CD4-positive, alpha-beta T cell treated with Interleukin-17A for 1 hour (primary cell): ENCODE measurements at places on chromosomes 7 and 10.

GRCh38 chr10:78959924-78960285, 108.9 kb upstream of the ZMIZ1 start:
- no peak for DNase-seq

DNA sequence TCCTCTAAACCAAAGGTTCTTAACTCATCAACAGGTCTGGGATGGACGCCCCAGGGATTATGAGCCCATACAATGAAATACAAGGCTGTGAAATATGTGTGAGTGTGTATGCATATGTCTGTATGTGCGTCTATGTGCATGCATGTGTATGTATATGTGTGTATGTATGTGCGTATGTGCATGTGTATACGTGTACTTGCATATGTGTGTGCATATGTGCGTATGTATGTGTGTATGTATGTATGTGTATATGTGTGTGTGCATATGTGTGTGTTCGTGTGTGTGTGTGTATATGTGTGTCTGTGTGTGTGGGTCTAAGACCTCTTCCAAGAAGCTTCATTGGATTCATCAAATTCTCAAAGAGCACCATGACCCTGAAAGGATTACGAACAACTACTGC, 112.3 kb downstream of the SFMBT2 start:
- no peak for DNase-seq

GRCh38 chr10:114551636-114551972, 106.5 kb downstream of the ABLIM1 start:
- DNase-seq, result no peak

DNA sequence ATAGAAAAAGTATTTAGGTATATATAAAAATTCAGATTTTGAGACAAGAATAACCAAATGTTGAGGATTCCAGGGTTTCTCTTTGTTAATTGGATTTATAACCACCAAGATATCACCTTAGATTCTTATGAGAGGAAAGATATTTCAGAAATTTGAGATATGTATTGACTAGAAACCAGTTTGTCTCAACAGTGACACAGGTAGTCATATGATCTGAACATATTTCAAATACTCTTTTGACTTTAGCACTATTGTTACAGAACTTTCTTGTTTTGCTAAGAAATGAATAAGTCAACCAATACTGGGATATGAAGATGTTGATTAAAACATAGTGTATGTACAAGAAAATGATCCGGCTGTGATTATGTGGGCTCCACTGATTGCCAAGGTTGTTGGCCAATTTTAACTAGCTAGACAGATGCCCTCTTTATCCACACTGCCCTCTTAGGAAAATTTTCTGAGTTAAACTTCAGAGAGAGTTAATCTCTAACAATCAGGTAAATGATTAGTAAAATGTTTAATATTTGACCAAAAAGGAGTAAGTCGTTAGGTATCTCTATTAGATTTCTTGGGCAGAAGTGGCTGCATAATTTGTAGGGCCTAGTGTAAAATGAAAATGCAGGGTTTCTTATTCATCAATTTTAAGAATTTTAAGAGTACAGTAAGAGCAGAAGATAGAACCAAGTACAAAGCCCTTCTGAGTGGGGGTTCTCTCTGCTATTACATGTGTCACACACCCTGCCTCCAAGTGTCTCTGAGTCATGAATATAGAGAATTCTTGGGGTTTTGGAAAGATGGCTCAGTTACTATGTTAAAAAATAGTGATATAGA, 376.0 kb downstream of the TFEC start:
- no peak for DNase-seq

- no peak for DNase-seq
Observed at GRCh38 chr7:142240546-142240945, 17.3 kb downstream of the PRSS58 start.

GRCh38 chr10:95413588-95413987, 122.8 kb upstream of the PDLIM1 start:
- no peak for DNase-seq

GRCh38 chr10:3564346-3565002, 220.5 kb downstream of the KLF6 start:
- no peak for DNase-seq

DNA sequence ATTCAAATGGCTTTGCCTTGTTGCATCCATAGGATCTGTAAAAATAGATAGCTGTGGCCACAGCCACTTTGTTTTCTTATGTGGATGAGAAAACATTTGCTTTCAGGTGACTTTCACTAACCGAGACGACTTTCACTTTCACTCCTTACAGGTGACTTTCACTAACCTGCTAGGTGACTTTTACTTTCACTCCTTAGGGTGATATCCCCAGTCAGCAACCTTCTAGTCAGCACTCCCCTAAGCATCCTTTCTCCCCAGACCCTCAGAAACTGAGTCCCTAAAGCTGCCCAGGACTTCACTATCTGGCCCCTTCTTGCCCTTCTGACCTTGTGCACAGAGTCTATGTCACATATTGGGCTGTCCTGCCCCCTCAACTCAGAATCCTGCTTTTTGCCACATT, 177.5 kb downstream of the RELN start:
- peak; percentile 41 for DNase-seq

- DNase-seq, result no peak
Observed at GRCh38 chr7:157189405-157189804, 50.7 kb downstream of the UBE3C start.

DNA sequence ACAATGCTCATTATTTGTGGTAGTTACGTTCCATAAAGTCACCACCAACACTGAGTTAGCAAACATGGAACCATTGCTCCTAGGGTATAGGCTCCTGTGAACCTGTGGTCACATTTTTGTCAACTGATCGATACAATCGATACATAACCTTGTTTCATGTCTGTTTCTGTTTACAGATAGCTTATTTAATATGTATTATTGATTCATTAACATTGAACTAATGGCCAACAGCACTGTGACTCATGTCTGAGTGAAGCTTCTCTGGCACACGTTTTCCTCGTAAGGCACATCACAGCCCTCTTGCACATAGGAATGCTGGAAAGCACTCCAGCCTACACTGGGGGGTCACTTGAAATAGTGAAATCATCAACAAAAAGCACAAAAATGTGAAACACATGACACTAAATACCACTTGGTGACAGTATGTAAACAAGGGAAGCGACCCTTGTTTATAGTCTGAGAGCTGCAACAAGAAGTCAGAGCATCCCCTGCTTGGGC, 27.0 kb downstream of the GHRHR start:
- no peak for DNase-seq

DNA sequence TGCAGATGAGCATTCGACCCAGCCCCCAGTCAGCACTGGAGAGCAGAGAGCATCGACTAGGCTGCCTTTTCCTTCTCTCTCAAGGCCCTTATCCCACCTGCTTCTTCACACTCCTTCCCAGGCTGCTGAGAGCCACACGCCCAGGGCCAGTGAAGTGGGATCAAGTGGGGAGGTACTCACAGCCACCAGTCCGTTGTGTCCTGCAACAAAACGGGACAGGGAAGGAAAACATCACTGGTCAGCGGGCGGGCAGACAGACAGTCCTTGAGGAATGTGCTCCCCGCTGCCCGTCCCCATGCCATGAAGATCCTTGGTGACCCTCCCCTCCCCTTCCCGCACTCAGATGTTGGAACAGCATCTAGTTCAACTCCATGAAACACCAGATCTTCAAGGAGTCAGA, 4.2 kb downstream of the PYROXD2 start:
- DNase-seq, result no peak

GRCh38 chr10:36721871-36722270, 403.5 kb upstream of the ANKRD30A start:
- no peak for DNase-seq

- DNase-seq, result no peak
Observed at GRCh38 chr10:103649654-103650423, 156.3 kb downstream of the NEURL1 start.

GRCh38 chr7:111517549-111517951, 44.7 kb downstream of the IMMP2L start:
- DNase-seq, result no peak

DNA sequence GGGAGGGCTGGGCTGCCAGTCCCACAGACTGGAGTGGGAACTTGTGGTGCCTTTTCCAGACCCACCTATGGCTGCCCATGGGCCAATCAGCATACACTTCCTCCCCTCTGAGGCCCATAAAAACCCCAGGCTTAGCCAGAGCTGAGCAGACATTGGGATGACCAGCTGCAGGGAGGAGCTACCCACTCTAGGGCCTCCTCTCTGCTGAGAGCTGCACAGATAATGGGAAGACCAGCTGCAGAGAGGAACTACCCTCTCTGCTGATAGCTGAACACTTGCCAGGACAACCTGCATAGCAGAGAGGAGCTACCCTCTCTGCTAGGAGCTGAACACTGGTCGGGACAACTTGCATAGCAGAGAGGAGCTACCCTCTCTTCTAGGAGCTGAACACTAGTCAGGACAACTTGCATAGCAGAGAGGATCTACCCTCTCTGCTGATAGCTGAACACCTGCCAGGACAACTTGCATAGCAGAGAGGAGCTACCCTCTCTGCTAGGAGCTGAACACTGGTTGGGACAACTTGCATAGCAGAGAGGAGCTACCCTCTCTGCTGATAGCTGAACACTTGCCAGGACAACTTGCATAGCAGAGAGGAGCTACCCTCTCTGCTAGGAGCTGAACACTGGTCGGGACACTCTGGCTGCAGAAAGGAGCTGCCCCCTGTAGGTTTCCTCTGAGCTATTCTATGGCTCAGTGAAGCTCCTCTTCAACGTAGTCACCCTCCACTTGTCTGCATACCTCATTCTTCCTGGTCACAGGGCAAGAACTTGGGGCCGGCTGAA, 88.3 kb upstream of the CACUL1 start:
- DNase-seq, result no peak

- no peak for DNase-seq
Observed at GRCh38 chr7:17493446-17493845, 195.0 kb downstream of the AHR start.

- DNase-seq, result no peak
Observed at GRCh38 chr7:18894155-18894554, 223.3 kb downstream of the TWIST1 start.

DNA sequence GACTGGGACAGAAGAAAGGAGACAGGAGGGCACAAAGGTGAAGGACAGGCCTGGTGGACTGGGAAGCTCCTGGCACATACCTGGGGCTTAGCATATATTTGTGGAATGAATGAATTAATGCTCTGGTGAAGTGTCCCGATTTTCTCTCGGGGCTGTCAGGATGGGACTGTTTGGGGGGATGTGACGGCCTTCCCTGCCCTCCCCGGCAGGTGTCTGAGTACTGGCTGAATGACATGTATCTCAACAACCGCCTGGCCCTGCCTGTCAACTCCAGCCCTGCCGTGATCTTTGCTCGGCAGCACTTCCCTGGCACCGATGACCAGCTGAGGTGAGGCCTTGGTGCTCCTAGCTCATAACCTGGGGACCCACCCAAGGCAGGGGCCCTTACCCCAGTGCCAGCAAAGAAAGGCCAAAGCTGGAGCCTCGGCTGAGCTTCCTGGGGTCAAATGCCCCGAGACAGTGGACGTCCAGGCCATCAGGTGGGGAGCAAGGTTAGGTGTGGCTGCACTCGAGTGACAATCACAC, 6.5 kb downstream of the CHAT start:
- no peak for DNase-seq

DNA sequence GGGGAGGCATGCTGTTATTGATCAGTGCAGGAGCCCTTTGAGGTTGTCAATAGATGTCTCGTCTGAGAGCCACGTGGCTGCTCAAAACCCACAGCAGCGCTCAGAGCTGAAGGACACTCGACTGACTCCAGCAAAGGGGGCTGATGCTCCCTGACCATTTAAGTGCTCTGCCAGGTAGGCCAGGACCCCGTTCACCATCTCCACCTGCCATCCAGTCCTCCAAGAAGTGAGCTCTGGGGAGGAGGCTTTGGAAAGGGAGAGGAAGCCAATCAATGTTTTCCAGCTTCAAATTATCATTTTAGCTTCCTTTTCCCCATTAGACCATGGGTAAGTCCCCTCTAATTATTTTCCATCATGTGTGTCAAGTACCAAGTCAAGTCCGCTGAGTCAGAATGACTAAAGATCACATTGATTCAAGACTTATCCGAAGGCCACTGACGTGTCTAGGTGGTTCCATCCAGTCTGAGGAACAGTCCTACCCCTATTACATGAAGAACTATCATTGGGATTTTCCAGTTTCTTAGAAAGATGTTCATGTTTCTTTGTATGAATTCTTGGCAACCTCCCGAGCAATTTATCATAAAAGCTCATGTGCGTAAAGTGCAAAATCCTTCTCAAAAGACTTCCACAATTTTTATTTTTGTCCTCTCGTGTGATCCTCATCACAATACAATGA, 302.6 kb upstream of the LYZL1 start:
- no peak for DNase-seq

GRCh38 chr10:25615926-25616325, 318.1 kb upstream of the MYO3A start:
- no peak for DNase-seq

DNA sequence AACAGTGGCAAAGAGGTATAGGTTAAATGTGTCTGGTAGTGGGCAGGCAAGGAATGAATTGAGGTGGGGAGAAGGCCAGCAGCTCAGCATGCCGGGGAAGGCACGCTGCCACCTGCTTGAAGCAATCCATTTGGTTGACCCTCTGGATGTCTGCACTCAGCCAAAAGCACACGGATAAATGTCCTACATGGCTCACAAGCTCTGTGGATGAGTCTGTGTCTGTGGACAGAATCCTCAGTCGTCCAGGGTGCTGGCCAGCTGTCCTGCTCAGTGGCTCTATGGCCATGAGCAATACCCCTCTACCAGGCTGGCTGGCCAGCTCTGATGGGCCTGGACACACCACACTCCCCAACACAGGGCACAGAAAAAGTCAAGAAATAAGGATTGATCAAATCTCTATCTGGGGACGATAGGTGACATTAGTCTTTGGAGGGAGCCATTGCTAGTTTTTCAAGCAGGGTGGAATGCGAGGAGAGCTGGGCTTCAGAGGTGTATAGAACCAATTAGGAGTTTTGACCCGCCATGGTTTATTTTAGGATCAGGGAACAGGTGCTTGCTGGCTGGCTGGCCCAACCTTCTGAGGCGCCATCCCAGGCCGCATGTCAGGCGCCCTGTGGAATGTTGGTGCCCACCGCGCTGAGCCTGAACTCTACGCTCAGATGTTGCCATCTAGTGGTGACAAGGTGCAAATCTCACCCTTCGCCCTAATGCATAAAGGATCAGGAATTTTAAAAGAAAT, 493.4 kb downstream of the TNS3 start:
- DNase-seq, result peak; percentile 18

DNA sequence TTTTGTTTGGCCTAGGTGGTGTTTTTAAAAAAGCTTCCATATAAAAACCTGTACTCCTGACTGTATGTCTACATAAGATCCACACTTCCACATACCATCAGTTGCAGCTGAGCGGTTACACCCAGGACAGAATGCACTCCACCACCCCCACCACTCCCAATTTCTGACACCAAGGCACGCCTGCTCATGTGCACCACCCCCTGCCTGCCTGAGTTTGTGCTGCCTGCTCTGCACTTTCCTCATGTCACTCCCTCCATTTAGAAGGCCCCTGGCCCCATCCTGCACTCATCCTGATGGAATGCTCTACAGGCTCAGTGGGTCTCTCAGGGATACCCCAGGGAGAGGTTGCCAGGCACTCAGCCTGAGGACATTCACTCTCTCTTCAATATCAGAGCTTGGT, 6.5 kb downstream of the VPS41 start:
- DNase-seq, result no peak

- peak; percentile 18 for DNase-seq
Observed at GRCh38 chr10:23413629-23414089, 25.2 kb upstream of the OTUD1 start.

- no peak for DNase-seq
Observed at GRCh38 chr10:12797471-12798262, 203.8 kb downstream of the CCDC3 start.

GRCh38 chr7:129655811-129656210, 44.3 kb downstream of the NRF1 start:
- no peak for DNase-seq

- DNase-seq, result no peak
Observed at GRCh38 chr7:6718124-6718523, 11.4 kb upstream of the ZNF12 start.
